Activated T-helper 9 cell treated with anti-CD3 and anti-CD28 coated beads, Interleukin-2, amount 50 U/mL, for 16 hours (primary cell): ENCODE measurements at places on chromosomes 12 and 14.
A peak's percentile ranks its signal among the peaks of the same experiment; 100 is the strongest.

DNA sequence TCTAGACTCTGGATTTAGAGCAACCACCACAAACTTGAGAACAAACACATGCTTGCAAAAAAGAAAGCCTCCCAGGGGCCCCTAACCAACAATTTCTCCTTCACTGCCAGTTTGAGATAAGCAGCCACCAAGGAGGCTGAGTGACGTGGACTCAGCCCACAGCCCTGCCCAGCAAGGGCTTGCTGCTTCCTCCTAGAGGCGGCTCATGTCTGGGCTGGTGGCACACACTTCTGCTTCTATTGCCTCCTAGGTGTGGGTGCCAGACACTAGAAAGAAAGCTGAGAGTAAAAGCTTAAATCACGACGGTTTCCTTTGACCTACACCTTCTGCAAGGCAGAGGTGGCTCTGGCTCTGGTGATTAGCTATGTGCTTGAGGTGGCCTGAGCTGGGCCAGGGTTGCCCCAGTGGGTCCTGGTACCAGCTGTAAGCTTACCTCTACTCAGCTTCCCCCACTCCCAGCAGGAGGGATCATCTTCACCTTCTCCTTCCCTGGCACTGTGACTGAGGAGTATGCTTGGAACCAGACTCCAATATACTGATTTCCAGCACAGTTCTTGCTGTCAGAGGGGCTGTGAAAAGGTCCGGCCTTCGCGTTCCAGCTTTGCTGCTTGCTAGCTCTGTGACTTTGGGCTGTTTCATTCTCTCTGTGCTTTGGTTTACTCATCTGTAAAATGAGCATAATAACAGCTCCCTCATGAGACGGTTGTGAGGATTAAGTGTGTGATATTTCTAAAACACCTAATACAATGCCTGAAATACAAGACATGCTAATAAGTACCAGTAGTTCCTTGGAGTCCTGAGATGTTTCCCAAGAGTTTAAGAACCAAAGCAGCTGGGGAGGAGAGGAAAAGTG, 89.7 kb upstream of the PARP11 start:
- peak; percentile 37 for DNase-seq

DNA sequence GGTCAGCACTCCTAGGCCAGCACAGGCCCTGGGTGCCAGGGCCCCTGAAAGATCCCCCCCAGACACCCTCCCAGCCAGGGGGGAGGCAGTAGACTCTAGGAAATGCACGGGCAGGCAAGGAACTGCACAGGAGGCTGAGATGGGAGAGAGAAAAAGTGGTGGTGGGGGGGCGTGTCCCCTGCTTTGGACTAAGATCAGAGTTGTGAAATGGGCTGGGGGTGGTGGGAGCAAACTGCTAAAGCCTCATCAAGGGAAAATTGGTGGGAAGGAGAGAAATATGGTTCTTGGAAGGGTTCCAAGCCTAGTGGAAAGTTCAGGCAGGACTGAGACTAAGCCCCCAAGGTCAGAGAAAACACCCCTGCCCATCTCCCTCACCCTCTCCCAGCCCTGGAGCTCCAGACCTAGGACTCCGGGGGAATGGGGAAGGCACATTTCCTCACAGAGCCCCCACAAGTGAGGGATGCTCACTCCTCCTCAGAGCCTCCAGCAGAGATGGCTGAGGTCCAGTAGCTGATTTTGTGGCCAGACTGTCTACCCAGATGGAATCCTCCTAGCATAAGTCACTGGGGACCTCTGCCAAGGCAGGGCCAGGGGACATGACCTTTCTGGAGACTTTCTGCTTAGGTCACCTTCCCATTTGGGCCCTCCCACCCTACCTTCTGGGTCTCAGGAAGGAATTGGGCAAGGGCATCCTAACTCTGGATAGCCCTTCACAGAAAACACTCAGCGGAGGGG, 29.8 kb downstream of the FIGNL2 start:
- DNase-seq, result no peak

- DNase-seq, result no peak
Observed at GRCh38 chr12:29148596-29148910, 525 bp upstream of the FAR2 start.

DNA sequence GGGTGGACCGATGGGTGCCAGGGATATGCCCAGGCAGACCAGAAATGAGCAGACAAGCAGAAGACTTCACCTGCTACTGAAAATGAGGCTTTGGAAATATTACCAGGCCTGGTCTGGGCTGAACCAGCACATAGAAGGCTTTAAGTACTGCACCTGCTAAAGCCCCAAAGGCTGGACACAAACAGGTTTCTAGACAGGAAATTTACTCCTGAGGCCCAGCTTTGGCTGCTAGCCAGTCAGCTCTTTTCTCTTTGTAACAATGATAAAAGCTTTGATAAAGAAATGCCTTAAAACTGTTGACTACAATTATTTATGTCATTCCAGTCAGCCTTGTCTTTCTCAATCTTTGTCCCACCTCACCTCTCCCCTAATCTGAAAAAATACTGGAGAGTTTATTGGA, 228.9 kb upstream of the EGLN3 start:
- DNase-seq, result no peak

DNA sequence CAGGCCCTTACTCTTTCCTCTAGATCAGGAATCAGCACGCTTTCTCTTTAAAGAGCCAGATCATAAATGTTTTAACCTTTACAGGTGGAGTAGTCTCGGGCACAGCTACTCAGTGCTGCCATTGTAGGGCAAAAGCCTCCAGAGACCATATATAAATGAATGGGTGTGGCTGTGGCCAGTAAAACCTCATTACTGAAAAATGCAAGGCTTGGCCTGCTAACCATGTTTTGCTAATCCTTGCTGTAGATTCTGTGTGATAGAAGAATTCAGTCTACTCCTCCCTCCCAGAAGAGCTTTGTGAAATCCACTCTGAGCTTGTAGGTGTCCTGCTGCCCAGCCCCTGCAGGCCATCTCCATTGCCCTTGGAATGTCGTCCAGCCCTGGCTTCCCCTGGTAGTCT, 58.1 kb downstream of the HSP90AA1 start:
- no peak for DNase-seq

DNA sequence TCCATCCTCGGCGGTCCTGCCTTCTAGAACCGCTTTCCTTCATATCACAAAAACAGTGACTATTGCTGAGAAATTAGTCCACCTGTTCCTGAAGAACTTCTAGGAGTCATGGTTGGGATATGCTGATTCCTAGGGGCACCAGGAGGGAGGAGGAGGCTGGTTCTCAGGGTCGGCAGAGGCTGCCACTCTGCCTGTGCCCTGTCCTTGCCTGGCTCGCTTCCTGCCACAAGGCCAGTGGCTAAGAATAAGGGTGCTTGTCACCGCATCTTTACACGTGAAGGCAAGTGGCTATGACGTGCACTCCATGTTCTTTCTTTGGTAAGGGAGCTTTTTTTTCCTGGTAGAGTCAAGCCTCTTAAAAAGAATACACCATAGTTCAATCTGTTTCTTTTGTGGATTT, 18.7 kb upstream of the DGLUCY start:
- no peak for DNase-seq

DNA sequence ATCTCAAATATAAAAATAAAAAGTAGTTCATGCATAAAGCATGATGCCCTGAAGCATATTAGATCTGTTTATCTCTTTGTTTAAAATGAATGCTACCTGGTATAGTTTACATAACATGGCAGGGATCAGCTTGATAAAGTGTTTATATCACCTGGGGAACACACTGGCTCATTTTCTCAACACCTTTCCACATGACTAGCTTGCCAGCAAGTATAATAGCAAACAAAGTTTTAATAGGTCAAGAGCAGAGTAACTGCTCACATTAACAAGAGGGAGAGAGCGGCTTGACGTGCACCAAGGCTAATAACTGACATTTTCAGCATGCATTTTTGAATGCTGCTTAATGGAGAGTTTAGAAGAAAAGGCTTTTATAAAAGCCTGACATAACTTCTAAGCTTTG, 246.4 kb downstream of the EGLN3 start:
- no peak for DNase-seq

DNA sequence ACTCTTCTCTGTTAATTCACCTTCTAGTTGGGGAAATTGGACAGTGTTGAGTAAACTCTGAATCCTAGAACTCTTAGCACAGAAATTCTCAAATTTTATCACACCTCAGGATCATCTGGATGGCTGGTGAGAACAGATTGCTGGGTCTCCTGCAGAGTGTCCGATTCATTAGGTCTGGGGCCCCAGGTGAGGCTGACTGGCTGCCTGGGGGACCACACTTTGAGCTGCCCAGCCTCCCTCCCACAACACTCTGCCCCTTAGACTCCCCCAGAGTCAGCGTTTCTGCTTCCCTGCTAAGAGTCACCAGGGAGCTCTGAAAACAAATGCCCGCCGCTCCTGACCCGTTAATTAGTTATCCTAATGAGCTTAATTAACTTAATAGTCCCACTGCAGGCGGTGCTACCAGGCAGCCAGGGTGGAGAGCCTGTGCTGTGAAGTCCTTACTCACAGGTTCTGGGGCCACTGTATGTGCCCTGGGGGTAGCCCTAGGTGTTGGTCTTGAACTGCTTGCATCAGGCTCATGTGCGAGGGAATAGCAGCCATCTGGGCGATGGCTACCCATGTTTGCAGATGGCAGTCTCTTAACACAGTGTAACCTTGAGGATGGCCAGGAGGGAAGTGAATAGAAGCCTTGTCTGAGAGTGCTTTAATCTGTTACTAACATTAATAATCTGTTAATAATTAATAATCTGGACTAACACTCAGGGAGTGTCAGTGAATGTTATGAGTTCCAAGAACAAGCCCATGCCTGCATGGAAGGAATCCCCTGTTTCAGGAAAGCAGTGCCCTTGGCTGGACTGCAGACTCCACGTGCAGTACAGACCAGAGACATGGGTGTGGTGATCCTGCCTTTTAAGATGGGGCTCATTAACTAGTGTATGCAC, 35.6 kb downstream of the AACS start:
- no peak for DNase-seq
